ENCODE measurements at places on chromosomes 1 and 21. TPM values are rescaled to one million over a fixed set of nuclear protein-coding genes. Genes with fewer than 3 reads are reported as not detected.

- no peak for DNase-seq
Measured at GRCh38 chr1:89894210-89895201, 73.7 kb downstream of the LRRC8D start.

- no peak for DNase-seq
Measured at GRCh38 chr21:14531757-14532316, 14.3 kb downstream of the SAMSN1 start.

Gene RGL1
- 58.2 TPM for total RNA-seq

- DNase-seq: no peak
Measured at GRCh38 chr1:109163551-109163950, 49.6 kb downstream of the ELAPOR1 start.

DNA sequence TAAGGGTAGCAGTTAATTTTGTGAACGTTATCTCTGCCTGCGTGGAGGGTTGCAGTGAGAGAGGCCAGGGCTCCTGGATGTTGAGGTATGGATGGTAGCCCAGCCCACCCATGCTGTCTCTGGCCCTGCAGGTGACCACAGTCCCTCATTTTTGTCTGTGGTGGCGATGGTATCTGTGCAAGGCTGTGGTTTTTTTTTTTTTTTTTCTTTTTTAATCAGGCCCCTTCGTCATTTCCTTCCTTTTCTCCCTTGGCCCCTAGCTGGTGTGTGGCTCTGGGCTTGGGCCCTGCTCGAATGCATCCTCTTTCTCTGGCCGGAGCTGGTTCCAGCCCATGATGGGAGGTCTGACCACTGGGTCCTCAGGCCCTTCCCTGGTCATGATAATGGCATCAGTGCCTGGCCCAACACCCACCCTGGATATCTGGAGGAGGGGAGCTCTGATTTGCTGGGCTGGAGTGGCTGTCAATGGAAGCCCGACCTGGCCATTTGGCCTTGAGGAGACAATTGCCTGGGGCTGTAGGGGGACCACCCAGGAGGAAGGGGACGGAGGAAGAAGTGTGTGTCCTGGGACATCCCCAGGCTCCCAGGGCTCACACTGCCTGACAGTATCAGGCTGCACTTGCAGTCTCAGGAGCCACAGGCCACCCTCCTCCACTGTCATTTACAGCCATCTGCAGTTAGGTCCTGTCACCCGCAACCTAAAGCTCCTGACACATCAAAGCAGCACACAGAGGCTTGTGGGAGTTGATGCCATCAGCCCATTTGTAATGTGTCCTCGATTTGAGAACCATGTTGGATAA is 8.1 kb upstream of the RNF187 start:
- DNase-seq: no peak

Gene FBXO44
- 28.0 TPM for total RNA-seq

Gene TRIM46
- total RNA-seq: 3.9 TPM

DNA sequence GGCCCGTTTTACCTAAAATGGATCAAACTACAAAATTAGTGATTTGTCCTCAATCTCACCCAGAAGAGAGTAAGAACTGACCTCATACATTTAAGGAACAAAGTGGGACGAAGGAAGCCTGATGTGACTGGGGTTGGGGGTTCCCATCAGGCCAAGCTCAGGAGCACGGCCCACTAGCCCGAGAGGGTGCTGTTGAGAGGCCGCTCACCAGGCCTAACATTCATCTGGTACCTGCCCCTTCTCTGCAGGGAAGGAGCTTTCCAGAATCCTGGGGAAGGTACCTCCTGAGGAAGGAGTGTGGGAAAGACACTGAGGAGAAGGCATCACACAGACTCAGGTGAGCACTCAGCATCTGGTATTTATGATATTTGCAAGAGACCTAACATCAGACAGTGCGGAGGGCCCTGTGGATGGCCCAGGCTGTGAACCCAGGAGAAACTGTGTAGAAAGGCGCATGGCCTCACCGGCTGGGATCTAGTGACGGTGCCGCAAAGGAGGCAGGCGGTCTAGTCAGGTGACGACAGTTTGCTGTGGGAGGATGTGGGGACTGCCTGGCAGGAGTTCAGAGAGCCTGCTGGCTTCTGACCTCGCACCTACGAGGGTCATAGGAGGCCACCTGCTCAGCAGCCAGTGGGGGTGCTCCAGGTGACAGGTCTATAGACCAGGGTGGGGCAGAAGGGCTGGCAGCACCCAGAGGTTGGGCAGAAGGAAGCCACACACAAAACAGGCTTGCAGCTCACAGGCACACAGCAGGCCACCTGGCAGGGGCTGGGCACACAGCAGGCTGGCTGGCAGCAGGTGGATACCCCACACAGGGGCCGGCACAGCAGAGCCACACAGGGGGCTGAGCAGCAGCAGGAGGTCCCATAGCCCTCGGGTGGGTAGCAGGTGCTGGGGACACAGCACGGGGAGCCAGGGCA is 543 bp downstream of the KRTAP12-4 start:
- DNase-seq: no peak

- no peak for DNase-seq
Measured at GRCh38 chr1:1419813-1420653, 1.0 kb downstream of the ANKRD65 start.

- DNase-seq: peak; percentile 89
Measured at GRCh38 chr1:91165033-91165654, 143.3 kb upstream of the ZNF644 start.

DNA sequence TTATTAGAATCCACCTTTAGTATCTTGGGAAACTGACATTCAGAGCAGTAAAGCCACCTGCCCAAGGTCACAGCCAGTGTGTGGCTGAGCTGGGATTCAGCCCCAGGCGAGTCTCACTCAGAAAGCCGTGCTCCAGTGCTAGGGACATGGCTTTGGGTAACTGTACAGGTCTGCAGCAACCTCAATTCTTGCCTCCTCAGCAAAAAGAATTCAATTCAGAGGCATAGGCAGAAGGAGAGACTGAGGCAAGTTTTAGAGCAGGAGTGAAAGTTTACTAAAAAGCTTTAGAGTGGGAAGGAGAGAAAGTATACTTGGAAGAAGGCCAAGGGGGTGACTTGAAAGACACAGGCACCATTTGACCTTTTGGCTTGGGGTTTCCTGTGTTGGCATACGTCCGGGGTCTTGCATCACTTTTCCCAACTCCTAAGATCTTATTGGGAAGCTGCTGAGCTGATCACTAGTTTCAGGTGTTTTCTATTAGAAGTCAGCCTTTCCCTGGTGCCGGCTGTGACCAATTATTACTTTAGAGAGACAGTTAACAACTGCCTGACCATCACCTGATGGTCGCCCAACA is 529.3 kb downstream of the MATN1 start:
- no peak for DNase-seq

Gene NES
- total RNA-seq: 27.7 TPM

Gene KRTAP21-3
- not detected for total RNA-seq

Gene LIN9
- 13.9 TPM for total RNA-seq

Gene ZNF669
- 9.4 TPM for total RNA-seq

Gene TNNT2
- total RNA-seq: 0.79 TPM

GRCh38 chr21:45912611-45913417 is 68.8 kb upstream of the COL6A1 start:
- no peak for DNase-seq

Gene PLA2G2C
- 0.47 TPM for total RNA-seq

Gene KLF17
- 5.2 TPM for total RNA-seq

Gene GNB1
- 223 TPM for total RNA-seq

GRCh38 chr1:58888833-58889232 is 105.0 kb upstream of the JUN start:
- no peak for DNase-seq

DNA sequence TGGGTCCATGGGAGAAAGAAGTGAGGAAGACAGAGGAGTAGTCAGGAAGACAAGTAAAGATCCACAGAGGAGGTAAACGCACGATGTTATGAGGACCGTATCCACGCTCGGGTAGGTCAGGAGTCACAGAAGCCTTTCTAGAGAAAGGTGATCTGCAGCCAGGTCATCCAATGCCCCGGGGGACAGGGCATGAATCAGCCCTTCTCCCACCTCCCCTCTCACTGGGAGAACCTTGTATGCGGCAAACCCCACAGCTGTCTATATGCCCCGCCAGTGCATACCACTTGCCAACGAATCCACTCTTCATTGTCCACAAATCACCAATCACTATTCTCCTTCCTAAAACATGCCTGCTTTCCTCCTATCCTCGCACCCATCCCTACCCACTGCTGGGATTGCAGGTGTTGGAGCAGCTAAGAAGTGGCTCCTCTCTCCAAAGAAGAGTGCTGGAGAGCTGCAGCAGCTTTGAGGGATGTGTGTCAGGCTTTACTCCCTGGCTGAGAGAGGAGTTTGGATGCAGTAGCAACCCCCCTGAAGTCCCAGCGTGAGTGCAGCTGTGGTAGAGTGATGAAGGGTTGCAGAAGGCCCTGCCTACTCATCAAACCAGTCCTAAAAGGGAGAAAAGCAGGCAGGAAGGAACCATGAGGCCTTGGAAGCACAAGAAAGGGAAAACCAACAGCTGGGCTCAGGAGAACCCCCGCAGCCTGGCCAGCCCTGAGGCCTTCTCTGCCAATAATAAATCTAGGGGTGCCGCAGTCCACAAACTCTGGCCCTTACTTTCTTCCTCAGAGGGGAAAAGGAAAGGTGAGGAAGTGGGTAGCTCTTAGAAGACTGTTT is 102.2 kb upstream of the GADD45A start:
- DNase-seq: no peak

Gene RGS8
- total RNA-seq: 2.5 TPM

Gene LCE2C
- not detected for total RNA-seq

GRCh38 chr1:193184776-193185175 is 1.6 kb downstream of the B3GALT2 start:
- no peak for DNase-seq

Gene FCGR3B
- total RNA-seq: not detected

DNA sequence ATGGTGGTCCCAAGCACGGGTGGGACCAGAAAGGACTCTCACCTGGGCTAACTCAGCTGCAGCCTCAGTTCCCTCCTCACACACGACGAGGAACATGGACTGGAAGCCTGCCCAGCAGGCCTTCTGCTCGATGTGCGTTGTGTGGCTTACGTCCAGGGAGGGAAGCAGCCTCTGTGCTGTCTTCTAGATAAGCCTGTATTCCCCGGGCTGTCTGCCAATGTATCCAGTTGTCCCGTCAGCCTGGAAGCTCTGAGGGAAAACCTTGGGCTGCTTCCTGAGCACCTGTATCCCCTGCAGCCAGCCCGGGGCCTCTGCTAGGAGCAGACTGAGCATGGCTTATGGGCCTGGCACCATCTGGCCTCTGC is 10.5 kb downstream of the PCSK9 start:
- DNase-seq: peak; percentile 97

DNA sequence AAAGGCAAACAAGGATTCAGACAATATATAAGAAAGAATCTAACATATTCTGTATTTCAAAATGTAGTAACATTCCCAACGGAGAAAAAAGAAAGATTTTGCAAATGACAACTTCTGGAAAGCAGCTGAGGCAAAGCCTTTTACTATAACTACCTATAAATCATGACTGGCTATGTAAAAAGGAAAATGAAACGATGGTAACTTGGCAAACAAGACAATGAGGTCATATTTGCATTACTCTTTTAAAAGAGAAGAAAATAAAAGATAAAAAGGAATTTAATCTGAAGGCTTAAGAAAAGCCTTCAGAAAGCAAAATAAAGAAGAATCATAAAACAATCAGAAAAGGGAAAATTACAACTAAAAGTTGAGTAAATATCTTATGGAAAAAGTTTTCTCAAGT is 25.1 kb upstream of the ASPM start:
- DNase-seq: no peak

DNA sequence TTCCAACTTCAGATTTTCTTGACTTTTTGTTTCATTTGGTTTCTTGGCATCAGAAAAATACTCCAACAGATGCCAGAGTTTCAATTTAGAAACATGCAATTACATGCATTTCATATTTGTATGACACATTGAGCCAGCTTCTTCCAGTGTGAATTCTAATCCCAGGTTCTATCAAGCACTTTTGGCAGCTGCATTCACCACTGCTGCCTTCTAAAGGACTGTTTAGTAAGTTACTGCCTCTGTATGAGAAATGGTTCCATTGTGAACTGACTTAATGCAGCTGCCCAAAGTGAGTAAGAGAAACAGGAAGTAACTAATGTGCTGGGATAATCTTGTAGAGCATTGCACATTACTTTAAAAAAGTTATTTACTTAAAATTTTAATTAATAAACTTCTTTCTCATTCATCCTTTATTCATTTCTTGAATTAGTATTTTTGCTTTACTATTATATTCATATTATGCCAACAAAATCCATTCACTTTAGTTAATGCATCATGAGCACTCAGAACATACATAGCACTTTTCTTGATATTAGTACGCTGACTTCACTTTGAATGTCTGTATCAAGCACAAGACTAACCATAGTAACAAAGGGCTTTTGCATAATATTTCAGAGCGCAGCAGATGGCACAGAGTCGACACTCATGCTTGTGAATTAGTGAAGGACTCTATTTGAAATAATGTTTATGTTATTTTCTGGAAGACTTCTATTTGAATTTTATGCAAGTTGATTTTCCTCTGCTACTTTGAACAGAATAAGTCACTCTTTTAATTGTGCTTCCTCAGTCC is 9.8 kb downstream of the RGS18 start:
- DNase-seq: no peak

DNA sequence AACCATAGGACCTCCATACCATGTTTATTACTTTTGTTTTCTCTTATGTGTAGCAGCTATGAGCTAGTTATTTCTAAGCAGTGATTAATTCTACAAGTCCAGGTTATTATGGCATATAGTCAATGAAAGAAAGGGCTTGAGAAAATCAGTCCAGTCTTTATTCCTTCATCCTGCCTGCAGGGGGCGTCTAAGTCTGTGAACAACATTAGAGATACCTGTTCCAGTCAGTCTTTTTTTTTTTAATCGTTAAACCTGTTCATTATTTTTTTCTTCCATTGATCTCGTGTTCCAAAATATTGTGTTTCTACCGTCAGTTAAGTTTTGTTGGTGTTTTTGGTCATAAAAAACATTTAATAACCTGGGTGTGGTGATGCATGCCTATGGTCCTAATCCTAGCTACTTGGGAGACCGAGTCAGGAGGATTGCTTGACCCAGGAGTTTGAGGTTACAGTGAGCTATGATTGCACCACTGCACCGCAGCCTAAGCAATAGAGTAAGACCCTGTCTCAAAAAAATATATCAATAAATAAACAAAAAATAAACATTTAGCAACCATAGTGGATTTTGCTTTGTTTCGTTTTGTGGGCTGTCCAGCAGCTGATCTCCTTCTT is 29.4 kb upstream of the CD2 start:
- peak; percentile 75 for DNase-seq

GRCh38 chr1:34156739-34157138 is 8.3 kb downstream of the CSMD2 start:
- no peak for DNase-seq

GRCh38 chr1:66341446-66342089 is 192.4 kb upstream of the SGIP1 start:
- no peak for DNase-seq

Gene ACTN2
- total RNA-seq: 54.9 TPM

Gene FMO3
- total RNA-seq: 0.50 TPM

GRCh38 chr1:45375104-45376090 is 35.2 kb upstream of the MUTYH start:
- DNase-seq: no peak

DNA sequence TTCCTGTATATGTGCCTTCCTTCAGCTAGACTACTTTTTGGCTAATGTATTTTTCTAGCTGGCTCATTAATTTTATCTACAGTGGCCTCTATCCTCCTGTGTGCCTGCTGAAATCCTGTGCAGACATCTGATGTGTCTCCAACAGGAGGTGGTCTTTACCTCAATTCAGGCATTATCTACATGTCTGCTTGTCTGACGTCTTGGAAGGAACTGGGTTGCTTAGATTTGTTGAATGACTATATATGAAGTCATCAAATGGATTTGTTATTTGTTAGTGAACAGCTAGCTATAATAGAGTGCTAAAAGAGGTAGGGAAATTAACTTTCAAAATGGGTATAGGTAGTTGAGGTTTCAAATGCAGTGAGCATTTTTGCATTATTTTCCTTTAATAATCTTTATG is 6.7 kb downstream of the RPL5 start:
- DNase-seq: no peak

- no peak for DNase-seq
Measured at GRCh38 chr1:205263580-205264190, 35.9 kb downstream of the TMCC2 start.
